ENCODE measurements at places on chromosomes 6 and 20.
A peak's percentile ranks its signal among the peaks of the same experiment; 100 is the strongest.

- DNase-seq: no peak
Measured at GRCh38 chr6:13992417-13993055, 67.8 kb downstream of the RNF182 start.

DNA sequence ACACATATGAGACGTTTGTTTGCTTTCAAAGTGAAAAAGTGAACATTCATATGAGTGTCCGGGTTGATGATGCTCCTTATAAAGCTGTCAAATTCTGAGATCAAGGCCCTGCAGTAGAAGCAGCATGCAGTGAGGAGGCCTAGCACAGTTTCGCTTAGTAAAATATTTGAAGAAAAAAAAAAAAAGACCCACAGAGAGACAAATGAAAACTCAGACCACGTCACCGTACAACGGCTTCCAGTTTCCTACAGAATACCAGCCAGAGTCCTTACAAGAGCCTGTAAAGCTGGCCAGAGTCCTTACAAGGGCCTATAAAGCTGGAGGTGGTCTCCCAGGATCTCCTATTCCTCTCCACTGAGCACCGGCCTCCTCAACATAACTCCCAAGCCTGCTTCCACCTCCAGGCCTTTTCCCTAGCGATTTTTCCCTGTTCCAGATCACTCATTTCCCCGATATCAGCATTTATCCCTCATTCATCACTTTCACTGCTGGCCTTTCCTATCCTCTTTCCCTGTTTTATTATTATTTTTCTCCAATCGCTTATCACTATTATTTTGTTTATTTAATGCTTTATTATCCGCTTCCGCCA lies 1.5 kb upstream of the HMGN4 start:
- peak; percentile 23 for DNase-seq

DNA sequence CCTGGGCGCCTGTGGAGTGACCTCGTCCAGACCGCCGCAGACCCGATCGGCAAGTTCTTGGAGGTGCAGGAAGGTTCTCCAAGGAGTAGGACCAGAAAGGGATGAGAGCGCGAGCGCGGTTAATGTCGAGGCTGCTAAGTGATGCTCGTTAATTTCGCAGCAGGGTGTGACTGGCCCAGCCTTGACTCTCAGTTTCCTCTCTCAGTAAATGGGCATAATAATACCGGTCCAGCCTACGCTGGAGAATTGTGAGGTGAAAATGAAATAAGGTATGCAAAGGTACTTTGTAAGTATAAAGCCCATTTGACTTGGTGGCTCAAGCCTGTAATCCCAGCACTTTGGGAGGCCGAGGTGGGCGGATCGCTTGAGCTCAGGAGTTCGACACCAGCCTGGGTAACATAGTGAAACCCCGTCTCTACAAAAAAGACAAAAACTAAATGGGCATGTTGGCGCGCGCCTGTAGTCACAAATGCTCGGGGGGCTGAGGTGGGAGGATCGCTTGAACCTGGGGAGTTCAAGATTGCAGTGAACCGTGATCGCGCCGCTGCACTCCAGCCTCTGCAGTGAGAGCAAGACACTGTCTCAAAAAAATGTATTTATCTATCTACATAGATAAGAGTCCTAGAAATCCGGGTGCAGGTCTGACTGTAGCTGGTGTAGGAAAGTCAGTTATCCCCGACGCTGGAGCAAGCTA lies 634 bp upstream of the BTBD9 start:
- DNase-seq: peak; percentile 2

DNA sequence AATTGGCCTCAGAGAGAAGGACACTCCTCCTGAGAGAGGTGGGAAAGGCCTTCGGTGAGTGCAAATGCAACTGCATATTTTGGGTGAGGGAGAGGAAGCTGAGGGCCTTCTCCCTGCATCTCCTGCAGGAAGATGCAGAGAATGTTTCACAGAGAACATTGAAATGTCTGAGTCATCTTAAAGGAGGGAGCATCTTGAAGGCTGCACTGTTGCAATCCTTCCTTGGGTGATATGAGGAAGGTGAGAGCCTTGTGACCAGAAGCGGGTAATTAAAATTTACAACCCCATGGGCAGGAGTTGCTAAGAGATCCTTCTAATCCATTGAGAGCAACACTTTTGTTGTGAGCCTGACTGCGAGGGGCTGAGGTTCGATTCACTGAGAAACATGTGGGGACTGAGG lies 375.7 kb upstream of the MARCKS start:
- DNase-seq: no peak

- no peak for DNase-seq
Measured at GRCh38 chr20:52536841-52537400, 345.3 kb upstream of the ZFP64 start.

DNA sequence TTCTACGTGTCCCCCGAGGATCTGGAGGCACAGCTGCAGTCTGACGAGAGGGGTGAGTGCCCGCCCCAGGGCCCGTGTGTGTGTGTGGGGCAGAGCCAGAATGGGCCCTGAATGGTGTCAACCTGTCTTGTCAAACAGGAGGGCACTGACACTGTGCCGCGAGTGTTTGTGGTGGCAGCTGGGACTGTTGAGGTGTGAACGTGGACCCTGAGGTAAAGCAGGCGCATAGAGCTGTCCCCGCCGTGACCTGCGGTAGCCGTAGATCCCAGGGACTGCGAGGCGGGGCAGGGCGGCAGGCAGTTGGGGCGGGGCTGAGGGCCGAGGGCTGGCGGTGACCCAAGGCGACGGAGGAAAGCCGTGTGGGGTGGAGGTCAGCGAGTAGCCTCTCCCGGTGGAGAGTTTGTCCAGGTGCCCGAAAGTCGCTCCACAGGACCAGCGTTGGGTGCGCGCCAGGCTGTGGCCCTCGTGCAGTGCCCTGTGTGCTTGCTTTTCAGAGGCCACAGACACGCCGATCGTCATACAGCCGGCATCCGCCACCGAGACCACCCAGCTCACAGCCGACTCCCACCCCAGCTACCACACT lies 25.2 kb downstream of the UCKL1 start:
- DNase-seq: no peak

DNA sequence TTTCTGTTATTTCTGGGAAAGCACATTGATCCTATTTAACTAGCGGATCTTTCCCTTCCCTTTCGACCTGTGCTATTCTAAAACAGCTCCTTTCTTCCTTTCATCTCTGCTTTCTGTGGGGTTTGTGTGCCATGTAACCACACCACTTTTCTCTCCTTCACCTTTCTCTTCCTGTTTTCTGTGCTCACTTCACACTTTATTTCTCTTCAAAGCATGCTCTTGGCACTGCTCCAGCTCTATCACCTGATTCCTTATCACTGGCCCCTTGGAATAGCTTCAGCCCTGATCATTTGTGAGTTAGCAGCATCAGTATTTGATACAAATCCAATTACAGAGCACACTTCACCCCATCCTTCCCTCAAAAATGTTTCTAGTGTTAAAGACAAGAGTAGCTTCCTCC lies 8.1 kb upstream of the METTL24 start:
- no peak for DNase-seq

DNA sequence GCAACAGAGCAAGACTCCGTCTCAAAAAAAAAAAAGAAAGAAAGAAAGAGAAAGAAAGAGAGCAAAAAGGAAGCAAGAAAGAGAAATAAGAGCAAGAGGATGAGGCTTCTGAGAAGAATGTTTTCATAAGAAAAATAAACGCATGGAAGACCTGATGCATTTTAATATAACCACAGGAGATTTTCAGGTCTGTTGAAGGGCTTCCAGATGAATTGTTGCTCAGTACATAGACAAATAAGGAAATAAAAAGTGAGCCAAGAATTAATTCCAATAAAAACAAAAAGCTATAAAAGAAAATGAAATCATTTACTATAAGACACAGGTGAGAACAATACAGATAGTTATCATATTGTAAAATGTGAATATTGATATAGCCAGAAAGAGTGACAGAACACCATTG lies 43.5 kb downstream of the PERP start:
- DNase-seq: no peak

DNA sequence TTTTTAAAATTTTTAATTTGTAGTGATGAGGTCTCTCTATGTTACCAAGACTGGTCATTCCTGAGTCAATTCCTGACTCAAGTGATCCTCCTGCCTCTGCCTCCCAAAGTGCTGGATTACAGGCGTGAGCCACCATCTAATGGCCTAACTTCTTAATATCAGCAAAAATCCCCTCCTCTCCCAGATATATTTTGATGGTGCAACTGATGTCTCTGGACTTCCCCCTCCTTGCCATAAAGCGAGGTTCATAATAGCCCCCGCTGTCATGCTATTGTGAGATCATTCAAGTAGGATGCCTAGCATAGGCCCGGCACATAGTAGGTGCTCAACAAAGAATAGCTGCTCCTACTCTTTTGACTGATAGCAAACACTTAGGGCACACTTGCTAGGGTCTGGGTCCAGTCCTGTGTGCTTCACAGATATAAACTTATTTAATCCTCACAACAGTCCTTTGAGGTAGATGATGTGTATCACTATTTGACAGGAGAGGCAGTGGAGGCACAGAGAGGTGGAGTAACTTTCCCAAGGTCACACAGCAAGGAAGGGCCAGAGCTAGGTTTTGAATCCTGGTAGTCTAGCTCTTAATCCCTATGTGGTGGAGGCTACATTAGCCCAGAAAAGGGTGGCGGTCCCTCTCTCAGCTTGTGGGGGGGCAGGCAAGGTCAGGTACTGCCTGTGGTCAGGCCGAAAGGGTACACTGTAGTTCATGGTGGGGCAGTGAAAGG lies 14.6 kb downstream of the SRC start:
- DNase-seq: no peak

DNA sequence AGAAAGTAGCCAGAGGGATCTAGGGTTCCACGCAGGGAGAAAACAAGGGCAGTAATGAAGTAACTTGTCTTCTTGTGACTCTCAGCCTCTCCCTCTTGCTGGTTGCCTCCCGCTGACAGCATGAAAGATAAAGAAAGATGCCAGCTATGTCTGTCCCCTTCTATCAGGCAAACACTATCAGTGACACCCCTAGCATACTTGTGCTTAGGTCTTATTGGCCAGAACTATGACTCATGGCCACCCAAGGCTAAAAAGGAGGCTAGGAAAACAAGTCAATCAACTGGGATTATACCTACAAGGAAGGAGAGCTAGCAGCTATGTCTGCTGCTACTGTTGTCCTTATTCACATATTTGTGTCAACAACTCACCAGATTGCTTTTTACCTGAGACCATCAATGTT lies 206.8 kb upstream of the SOX4 start:
- DNase-seq: no peak

DNA sequence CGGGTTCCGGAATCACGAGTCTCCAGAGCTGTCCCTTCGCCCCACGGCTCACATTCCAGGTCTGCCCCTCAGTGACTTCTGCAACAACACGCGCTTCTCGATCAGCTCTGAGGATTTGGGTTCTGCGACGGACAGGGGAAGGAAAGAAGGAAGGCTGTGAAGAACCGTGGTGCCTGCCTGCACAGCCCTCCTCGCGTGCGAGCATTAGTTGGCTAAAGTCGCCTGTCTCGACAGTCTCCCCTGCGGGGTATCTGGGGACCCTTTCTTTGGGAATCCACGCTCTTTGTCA lies 23.1 kb downstream of the VPS52 start:
- no peak for DNase-seq

DNA sequence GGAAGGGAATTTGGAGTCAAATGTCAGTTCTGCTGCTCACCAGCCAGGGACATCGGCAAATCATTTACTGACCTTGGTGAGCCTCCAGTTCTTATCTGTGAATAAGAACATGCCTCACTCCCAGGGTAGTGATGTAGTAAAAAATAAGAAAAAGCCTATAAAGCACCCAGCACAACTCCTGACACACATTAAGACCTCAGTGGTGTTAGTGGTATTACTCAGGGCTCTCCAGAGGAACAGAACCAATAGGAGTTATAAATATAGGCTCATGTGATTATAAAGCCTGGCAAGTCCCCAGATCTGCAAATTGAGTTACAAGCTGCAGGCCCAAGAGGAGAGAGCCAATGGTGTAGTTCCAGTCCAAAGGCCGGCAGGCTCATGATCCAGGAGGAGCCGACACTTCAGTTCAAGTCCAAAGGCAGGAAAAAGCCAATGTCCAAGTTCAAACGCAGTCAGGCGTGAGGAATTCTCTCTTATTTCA lies 71.3 kb upstream of the EYA2 start:
- no peak for DNase-seq

DNA sequence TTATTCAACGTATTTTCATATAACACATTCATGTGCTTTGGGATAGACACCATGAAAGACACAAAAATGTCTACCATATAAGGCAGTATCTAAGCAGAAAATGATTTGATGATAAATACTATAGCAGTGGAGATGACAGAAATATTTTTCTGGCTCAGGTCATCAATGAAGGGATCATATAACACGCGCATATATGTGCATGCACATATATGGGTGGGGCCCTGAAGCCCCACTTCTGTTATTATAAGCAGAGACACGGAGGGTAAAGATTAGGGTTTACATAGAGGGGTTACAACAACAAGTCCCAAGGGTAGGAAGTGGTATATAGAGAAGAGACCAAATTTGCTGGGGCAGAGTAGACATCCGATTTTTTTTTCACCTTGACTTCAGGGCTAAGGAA lies 16.0 kb downstream of the COL9A1 start:
- DNase-seq: no peak

DNA sequence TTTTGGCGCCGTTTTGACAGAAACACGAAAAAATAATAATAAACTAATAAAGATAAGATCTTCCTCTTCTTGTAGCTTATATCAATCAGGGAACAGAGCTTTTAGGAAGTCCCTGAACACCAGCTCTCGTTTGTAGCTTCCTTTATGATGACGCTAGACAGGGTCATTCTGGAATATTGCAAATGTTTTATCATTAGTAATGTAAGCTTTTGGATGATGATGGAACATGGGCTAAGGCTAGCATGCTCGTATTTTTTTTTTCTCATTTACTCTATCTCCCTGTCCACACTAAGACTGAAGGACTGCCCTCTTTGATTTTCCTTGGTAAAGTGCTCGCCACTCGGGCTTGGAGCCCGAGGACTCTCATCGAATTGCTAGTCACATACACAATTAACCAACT lies 22.1 kb upstream of the POM121L2 start:
- no peak for DNase-seq

- no peak for DNase-seq
Measured at GRCh38 chr6:83371423-83371822, 59.4 kb downstream of the ME1 start.

DNA sequence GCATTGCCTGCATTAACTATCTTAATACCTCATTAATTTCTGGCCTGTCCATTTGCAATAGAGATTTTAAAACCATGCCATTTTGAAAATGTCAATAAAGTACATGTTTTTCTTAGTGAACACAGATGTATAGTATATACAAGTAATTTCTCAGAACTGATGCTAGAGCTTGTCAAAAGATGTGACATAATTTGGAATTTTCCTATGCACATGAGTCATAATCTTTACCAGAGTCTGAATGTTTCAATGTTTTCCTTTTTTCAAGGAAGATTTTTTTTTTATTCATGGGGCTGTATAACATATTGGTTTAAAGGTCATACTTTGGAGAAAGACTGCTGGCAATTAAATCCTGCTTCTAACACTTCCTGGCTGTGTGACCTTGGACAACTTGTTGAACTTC lies 1347.5 kb upstream of the ADGRB3 start:
- DNase-seq: no peak

- DNase-seq: no peak
Measured at GRCh38 chr20:40966103-40966502, 62.5 kb upstream of the TOP1 start.

- no peak for DNase-seq
Measured at GRCh38 chr20:32636283-32636682, 37.5 kb downstream of the C20orf203 start.

GRCh38 chr6:13504611-13505344 lies 17.4 kb upstream of the GFOD1 start:
- no peak for DNase-seq

- no peak for DNase-seq
Measured at GRCh38 chr6:10690651-10691445, 3.6 kb downstream of the C6orf52 start.

GRCh38 chr20:34618676-34619075 lies 58.2 kb downstream of the PIGU start:
- DNase-seq: no peak
